ENCODE measurements at places on chromosomes 6 and 20.

DNA sequence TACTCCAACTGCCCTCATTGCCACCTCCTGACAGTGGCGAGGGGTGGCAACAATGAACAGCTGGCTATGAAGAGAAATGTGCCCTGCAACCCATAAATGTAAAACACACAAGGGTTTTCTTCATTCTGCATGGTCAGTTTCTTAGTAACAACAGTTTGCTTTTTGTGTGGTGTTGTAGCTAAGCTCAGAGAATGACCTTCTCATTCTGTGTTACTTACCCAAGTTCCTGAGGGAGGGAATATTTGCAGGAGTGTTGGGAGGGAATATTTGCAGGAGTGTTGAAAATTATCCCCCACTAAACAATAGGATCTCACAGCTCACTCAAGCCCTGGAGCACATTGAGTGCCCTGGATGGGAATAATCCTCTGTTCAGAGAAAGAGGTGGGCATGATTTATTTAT, 456.4 kb upstream of the CDH4 start:
- no peak for DNase-seq

DNA sequence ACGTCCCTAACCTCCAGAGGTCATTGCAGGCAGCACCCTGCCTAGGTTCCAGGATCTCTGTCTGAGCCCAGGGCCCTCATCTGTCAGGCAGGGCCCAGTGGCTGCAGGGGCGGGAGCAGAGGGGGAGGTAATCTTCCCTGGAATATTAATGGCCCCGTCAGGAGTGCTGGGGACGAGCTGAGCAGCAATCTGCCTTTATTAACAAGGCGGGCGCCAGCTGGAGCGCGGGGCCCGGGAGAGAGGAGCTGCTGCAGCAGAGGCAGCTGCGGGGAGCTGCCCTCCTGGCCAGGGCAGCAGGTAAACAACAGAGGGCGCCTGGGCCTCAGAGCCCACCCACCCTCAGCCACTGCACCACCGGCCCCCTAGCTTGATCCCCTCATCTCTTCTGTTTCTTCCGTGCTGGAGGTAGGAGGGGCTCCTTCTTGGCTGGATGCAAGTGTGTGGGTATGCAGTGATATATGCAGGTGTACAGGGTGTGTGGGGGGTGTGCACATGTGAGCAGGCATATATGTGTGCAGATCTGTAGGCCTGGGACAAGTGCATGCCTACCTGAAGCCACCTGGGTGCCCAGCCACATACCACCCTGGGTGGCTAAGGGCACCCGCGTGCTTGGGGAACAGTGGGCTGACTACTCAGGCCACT, 131.8 kb upstream of the MLN start:
- no peak for DNase-seq

- no peak for DNase-seq
These were observed 22.9 kb downstream of the STX7 start for GRCh38 chr6:132490024-132490423.

- DNase-seq, result no peak
These were observed 4.7 kb upstream of the SULF2 start for GRCh38 chr20:47789764-47790579.

- no peak for DNase-seq
These were observed 204.1 kb upstream of the PREP start for GRCh38 chr6:105606831-105607463.

- no peak for DNase-seq
These were observed 347.1 kb downstream of the UTRN start for GRCh38 chr6:144632266-144632665.
